ENCODE measurements at places on chromosomes 12 and 14.

GRCh38 chr12:125487336-125487735 lies 422.1 kb downstream of the AACS start:
- no peak for DNase-seq

GRCh38 chr14:74658535-74659131 lies 46.6 kb upstream of the LTBP2 start:
- DNase-seq = peak; percentile 64

- DNase-seq = peak; percentile 7
These were observed 3.1 kb upstream of the STRN3 start for GRCh38 chr14:31029016-31029970.

DNA sequence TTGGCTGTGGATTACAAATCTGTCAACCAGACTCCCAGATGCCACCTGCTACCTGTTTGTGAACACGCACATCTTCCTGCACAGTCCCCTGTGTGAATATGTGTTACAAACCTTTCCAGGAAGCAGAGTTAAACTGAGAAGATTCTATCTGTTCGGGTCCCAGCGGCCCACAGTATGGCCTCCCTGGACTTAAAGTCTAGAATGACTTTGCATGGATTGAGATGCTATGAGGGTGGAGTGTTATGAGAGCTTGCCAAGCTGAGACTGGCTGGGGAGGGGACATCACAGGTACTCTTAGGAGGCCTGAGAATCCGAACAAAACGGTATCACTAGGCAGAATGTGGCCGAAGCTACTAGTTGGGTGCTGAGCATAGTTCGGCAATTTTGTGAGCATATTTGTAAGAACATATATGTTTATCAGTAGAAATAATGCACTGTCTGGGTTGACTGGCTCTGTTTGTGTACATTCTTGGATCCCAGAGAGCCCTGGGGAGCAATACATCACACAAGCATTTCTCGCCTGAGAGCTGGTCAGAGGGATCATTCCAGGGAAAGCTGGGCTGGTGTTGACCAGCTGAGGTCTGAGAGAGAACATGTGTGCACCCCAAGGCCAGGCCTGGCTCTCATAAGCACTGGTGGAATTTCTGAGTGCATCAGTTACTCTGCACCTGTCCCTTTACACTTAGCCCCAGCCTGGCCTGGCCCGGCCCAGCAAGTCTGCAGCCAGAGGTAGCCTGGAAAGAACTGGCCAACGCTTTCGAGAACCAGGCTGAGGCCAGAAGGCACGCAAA lies 29.8 kb upstream of the LTBP2 start:
- no peak for DNase-seq

GRCh38 chr14:101033006-101033405 lies 129.5 kb upstream of the RTL1 start:
- no peak for DNase-seq

- DNase-seq = no peak
These were observed 24.6 kb downstream of the P2RX2 start for GRCh38 chr12:132642846-132643835.

- peak; percentile 94 for DNase-seq
These were observed 72.8 kb downstream of the GALNT4 start for GRCh38 chr12:89451841-89452251.

GRCh38 chr14:90609376-90609775 lies 206.9 kb downstream of the TTC7B start:
- no peak for DNase-seq

GRCh38 chr12:121828826-121829225 lies 25.0 kb downstream of the SETD1B start:
- DNase-seq = no peak

- DNase-seq = no peak
These were observed 77.7 kb downstream of the ETV6 start for GRCh38 chr12:11727133-11727664.

- no peak for DNase-seq
These were observed 42.8 kb downstream of the NOS1 start for GRCh38 chr12:117318591-117318990.

DNA sequence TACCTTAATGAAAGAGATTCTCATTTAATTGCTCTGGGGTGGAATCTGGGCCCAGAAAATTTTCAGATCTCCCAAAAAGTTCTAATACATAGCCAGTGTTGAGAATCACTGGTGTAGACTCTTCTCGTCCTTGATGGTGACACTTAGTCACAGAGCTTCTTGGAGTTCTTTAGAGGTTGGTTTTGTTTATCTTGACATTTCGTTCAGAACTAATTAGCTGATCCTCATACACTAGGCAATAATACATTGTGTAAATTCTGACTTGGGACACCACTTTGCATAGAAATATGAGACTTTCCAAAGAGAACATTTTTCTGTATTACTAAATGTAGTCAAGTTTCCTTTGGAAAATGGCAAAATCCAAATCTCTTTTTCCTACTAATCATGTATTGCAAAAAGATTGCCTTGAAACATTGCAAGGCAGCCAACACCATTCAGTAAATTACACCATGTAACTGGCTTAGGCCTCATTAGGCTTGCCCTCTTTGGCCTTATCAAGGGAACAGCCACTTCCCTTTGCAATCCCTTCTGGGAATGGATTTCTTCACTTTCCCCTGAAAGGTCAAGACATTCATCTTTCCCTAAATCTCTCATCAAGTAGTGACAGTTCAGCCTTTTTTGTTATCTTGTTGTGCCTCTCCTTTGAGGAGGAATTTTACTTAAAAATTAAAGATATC lies 102.2 kb downstream of the PAH start:
- DNase-seq = no peak

GRCh38 chr12:69425417-69425816 lies 44.8 kb upstream of the FRS2 start:
- DNase-seq = no peak

GRCh38 chr14:33650430-33650829 lies 300.4 kb downstream of the EGLN3 start:
- DNase-seq = no peak

GRCh38 chr14:103545219-103545914 lies 16.4 kb downstream of the TRMT61A start:
- DNase-seq = no peak

DNA sequence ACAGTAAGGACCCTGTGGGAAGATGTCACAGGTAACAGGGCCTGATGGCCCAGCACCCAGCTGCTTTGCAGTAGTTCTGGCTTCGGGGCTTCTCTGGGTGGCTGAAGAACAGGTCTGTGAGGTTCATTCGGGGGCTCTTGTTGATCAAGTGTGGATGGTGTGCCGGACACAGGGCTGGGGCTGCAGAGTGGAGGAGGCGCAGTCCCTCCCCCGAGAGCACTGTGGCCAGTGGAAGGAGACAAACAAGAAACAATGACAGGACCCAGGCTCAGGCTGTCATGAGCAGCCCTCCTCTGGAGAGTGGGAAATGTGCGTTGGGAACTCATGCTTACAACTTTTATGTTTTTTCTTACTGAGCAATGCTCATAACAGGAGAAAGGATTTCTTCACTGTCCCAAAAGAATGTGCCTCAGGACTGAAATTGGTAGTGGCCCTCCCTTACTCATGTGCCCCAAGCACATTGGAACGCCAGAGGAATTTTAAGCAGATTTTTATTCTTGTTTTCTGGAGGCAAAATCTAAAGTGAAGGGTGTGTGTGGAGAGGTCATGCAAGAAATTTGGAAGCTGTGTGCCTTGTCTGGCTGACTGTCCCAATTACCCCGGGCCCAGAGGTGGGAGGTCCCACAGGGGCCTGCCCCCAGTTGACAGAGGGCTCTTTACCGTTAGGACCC lies 233.8 kb downstream of the CACNA1C start:
- no peak for DNase-seq

DNA sequence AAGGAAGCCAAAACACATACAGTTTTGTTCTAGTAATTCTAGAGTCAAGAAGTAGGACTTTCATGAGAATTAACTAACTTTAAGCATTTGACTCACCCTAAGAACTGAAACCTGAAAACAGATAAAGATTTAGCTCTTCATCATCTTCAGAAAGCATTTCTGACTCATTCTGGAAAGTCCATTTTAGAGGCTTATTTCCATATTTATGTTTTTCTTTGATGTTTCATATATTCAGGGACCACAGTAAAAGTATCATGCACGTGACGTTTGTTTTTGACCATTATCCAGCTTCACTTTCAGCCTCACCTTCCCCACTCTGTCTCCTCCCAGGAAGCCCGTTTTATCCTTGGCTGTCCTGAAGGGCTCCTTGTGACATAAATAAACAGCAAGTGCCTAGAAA lies 79.2 kb downstream of the MDGA2 start:
- DNase-seq = no peak

DNA sequence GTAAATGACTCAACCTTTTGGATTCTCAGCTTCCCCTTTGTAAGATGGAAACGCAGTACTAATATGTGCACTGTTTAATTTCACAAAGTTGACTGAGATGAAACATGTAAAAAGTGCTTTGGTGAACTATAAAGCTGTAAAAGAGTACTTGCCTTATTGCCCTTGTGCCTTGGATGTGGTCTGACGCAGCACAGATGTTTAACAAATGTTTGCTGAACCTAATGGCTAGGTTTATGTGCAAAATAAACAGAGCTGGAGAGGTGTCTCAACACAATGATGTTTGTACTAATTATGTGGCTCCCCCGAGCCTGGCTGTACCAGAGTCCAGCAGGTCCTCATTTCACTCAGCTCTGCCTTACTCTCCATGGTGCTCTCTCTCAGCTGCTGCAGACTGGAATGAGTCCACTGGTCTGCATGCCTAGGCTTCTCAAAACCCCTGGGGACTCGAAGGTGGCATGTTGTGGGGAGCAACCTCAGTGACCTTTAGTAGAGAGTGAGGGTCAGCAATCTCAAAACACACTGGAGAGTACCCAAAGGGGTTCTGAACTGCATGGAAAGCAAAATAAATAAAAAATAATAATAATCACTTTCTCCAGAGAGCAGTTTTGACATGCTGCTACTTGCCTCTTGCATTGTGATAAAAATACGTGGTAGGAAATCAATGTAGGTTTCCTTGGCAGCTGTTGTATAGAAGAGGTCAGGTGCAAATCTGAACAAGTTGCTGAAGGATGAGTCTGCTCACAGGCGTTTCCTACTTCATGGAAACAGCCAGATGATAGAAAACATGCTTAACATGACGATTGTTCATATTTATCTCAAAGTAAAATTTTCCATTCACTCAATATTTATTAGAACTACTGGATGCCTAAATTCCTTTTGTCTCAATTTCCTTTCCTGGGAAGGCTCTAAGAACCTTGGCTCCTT lies 8.5 kb upstream of the AMIGO2 start:
- DNase-seq = peak; percentile 79

GRCh38 chr14:70391493-70392391 lies 25.1 kb downstream of the SYNJ2BP start:
- no peak for DNase-seq

- DNase-seq = no peak
These were observed 11.2 kb downstream of the LLPH start for GRCh38 chr12:66119229-66119869.

DNA sequence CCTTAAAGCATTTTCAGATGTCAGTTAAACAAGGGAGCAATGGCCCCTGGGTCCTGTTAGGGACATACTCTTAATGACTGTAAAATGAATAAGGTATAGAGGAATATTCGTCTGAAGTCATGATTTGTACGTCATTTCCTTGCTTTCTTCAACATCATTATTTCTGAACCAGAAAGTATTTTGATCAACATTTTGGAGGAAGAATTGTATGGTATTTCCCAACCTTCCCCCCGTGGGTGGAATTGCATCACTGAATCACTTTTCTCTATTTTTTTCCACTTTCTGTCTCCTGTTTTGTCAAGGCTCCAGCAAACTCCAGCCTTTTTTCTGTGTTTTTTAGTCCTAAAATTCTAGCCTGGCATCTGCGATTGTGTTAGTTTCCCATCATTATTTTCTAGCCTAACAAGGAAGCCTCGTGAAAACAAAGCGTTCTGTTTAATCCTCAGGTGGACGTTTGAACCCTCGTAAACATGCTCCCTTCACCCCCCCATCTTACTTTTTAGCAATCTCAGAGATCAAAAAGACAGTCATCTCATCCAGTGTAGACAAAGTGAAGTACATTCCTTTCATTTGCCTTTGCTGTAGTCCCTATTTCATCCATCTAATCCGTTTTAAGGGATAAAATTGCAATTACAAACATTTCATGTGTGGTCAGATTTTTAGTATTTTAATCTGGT lies 62.3 kb downstream of the ETV6 start:
- DNase-seq = peak; percentile 88

GRCh38 chr12:61891632-61892031 lies 368.6 kb upstream of the USP15 start:
- DNase-seq = no peak

DNA sequence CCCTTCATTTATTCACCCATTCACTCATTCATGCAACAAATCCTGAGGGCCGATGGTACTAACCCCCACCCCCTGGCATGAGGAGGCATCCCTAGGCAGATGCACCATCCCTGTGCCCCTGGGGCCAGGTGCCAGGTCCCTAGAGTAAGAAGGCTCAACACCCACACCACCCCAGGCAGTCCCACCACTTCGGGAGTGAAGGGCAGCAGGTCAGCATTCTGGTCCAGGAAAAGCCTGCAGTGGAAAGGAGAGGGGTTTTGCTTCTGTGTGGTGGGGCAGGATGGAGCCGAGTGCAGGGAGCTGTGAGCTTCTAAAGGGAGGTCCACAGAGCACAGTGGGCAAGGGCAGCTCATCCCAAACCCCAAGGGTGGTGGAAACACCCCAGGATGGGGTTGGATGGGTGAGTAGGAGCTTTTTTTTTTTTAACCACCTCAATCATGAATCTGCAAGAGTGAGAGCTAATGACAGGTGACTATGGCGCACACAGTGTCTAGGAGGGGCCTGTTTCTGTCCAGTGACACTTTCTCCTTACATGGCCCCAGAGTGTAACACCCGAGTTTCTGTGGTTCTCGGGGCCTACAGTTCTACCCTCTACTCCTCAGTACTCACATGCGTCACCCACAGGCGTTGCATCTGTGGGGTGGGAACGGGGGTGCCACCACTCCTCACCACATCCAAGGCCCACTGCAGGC lies 414.3 kb downstream of the TMEM121 start:
- DNase-seq = no peak

DNA sequence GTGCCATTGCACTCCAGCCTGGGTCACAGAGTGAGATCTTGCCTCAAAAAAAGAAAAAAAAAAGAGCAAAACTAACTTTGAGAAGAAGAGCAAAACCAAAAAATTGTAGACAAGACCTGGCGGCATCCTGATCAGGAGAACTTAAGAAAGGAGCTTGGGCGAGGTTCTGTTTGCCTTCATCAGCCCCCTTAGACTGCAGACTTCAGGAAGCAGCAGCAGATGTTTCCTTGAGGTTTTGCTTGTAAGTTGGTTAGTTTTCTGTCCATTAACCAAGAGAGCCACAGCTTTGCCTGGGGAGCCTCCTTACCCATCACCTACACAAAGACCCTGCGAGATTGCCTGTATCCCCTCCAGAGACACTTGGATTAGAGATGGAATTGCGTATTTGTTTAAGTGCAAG lies 189.0 kb downstream of the AACS start:
- DNase-seq = no peak
